ENCODE measurements at places on chromosomes 12 and 14.

DNA sequence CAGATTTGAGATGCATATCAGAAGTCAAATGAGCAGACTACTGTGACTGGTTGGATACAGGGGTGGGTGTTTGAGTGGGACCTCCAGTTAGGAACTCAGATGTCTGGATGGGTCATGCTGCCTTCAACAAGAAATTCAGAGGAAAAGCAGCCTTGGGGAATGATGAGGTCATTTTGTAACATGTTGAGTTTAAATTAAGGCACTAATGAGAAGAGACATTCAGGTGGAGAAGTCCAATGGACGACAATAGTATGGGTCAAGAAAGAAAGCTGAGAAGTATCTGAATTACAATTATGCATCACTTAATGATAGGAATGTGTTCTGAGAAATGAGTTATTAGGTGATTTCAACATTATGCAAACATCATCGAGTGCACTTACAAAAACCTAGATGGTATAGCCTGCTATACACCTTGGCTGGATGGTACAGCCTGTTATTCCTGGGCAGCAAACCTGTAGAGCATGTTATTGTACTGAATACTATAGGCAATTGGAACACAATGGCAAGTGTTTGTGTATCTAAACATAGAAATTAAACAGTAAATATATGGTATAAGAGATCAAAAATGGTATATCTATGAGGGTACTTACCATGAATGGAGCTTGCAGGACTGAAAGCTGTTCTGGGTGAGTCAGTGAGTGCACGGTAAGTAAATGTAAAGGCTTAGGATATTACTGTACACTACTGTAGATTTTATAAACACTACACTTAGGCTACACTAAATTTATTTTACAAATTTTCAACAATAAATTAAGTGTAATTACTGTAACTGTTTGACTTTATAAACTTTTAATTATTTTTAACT is 414.7 kb downstream of the RAD51B start:
- no peak for DNase-seq

DNA sequence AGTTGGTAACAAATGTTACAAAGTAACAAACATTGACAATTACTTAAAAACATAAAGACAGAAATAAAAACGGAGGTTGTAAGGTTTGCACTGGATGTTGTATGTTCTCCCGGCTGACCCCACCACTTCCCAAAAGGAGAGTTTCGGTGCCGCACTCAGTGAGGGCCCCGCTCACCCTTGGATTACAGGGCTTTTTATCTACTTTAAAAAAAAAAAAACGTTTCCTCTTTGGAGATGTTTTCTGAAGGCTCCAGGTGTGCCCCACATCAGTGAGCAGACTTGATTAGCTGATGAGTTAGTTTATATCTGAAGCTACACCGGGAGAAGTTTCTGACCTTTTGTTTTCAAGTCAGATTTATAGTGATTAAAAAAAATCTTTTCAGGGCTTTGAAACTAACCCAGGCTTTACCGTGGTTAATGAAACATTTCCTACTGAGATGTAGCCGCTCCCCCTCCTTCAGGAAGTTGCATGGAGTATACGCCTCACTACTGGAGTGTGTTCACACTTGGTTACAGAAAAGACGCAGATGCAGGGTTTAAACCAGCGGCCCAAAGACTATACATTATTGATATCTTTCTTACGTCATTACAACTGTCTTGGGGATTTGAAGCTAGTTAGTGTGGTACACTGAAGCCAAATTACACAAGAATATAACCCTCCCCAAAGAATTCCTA is 38.0 kb upstream of the BCL7A start:
- DNase-seq = no peak

DNA sequence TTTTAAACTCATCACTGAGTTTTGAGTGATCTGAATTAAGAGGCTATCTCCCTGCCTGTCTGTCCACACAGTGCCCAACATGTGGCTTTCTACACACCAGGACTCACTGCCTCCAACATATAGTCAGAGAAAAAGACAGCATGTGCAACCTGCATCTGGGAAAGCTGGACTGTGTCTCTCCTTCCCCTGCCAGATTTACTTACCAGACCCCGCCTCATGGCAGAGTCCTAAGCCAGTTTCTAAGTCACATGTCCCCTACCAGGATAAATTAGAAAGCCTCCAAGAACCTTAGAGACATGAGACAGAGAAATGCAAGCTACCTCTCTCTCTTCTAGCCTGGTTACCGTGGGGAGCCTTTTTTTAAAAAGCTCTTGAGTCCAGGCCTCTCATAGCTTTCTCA is 2.7 kb upstream of the HDAC7 start:
- DNase-seq = no peak

DNA sequence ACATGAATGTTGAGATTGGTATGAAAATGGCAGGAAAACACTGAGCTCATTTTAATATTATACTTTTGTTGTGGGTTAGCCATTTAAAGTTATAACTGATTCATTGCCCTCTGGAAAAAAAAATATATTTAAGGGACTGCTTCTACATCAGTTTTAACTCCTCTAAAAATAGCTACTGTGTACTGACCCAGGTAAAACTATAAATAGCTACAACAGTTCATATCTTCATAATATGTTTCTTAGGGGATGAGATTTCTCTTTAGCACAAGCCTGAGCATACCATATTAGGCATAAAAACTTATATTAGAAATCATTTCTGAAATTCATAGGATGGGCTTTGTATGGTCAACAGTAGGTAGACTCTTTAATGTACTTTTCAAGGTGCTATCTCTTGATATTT is 81.0 kb downstream of the KTN1 start:
- no peak for DNase-seq

DNA sequence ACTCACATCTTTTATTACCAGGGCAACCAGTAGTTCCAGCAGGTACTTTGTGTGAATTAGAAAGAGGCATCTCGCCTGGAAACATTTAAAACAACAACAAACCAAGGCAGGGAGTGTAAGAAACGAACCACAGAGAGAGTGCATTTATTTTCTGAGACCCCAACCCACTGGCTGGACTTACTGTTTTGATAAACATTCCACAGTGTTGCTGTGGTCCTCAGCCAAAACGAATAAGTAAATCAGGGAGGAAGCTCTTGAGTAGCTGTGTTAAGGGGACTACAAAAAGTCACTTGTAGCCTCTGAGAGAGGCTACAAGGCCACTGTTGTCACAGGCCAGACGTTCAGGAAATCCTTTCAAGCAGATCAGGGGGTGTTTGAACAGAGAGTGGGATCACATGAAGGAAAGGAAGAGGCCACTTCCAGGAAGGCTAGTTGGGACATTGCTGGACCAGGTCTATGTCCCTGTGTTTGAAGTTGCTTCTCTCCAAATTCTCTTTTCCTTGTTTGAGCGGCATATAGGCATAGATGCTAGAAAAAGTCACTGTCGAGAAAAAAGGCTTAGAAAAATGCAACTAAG is 33.8 kb downstream of the DMAC2L start:
- no peak for DNase-seq

DNA sequence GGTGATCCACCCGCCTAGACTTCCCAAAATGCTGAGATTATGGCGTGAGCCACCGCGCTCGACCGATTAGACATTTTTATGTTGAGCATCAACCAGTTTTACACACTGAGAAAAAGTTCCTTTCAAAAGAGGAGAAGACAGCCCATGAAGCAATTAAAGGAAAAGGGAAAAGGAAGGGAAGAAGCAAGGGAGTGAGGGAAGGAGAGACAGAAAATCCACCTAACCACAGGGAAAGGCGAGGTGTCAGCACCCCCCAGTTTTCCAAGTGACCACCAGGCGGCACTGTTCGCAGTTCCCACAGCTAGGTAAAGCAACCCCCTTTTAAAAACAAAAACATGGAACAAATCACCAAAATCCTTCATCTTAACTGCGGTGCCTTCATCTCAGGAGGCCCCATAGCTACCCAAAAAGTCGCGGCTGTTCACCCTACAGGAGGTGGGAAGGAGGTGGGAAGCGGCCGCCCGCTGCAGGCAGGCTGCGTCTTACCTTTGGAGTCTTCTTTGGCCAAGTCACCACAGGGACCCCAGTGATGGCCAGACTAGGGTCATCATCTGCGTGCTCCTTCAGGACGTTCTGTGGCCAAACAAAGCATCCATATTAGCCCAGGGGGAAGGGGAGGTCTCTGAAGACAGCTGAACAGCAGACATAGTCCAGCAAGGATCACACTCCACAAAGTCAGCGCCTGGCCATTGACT is 86.6 kb downstream of the KDM2B start:
- no peak for DNase-seq

DNA sequence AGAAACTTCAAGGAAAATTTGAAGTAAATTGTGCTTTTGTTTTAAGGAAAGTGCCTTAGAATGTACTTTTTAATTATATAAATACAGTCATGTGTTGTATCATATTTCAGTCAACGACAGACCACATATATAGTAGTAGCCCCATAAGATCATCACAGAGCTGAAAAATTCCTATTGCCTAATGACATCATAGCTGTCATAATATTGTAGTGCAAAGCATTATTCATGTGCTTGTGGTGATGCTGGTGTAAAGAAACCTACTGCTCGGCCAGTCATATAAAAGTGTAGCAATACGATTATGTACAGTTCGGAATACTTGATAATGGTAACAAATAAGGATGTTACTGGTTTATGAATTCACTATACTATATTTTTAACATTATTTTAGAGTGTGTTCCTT is 198.9 kb upstream of the SLC16A7 start:
- no peak for DNase-seq

- DNase-seq = no peak
These were observed 42.9 kb upstream of the SINHCAF start for GRCh38 chr12:31368666-31369361.

DNA sequence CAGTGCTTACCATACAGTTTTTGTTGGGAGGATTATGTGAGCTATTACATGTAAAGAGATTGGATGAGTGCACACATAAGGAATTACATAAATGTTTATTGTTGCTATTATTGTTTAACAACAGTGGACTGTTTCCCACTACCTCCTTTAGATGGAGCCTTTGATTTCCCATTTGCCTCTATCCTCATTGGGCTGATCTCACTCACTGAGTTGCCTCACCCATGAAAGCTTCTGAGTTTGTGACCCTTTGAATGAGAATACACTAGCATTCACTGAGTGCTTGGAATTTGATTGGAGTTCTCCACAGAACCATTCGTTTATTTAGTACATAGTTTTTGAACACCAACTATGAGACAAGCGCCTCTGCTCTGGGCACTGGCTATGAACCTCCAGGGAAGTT is 121.0 kb downstream of the HELB start:
- no peak for DNase-seq

GRCh38 chr12:75976113-75976512 is 55.5 kb downstream of the PHLDA1 start:
- DNase-seq = no peak

DNA sequence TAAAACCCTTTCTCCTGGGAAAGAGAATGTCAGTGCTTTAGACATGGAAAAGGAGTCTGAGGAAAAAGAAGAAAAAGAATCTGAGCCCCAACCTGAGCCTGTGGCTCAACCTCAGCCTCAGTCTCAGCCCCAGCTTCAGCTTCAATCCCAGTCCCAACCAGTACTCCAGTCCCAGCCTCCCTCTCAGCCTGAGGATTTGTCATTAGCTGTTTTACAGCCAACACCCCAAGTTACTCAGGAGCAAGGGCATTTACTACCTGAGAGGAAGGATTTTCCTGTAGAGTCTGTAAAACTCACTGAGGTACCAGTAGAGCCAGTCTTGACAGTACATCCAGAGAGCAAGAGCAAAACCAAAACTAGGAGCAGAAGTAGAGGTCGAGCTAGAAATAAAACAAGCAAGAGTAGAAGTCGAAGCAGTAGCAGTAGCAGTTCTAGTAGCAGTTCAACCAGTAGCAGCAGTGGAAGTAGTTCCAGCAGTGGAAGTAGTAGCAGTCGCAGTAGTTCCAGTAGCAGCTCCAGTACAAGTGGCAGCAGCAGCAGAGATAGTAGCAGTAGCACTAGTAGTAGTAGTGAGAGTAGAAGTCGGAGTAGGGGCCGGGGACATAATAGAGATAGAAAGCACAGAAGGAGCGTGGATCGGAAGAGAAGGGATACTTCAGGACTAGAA is 6.1 kb downstream of the PNN start:
- no peak for DNase-seq

DNA sequence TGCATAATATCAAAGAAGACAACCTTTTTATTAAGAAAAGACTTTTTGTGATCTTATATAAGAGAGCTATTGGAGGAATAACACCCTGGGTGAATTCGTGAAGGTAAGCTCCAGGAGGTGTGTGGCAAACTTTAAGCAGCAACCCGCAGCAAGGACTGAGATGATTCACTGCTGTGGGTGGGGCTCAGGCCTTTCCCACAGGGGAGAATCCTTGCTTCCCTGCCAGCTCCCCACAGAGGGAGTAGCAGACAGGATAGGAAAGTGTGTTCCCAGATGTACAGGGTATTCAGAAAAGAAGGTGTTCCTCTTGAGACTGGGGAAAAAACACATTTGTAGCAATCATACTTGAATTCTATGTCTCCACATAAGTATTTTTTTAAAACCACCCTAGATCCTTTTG is 9.2 kb downstream of the NDUFA12 start:
- DNase-seq = no peak

DNA sequence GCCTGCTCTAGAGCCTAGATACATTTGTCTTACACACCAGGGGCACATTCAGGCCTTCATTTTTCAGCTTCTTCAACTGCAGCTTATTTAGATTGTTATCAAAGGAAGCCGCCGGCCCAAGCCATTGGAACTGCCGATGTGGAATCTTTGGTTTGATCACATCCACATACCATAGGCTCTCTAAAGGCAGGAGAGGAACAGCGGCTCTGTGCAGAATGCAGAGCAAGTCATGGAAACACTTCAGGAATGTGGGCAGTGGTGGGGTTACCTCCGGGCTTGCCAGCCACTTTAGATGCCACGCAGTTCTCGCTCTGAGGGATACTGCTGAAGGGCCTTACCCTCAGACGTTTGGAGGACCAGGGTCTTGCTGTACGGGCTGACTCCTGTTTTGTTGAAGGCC is 53.4 kb upstream of the PYGL start:
- DNase-seq = no peak

GRCh38 chr12:107378609-107379008 is 285.3 kb upstream of the CRY1 start:
- DNase-seq = no peak

GRCh38 chr12:102526656-102527055 is 46.3 kb upstream of the IGF1 start:
- DNase-seq = no peak

GRCh38 chr14:60313093-60313492 is 64.1 kb downstream of the PPM1A start:
- DNase-seq = no peak

GRCh38 chr12:47757364-47757839 is 1.3 kb downstream of the RAPGEF3 start:
- no peak for DNase-seq

- DNase-seq = no peak
These were observed 277.0 kb upstream of the GARIN6 start for GRCh38 chr12:99370421-99371138.

All from NCI-H526 treated with DMSO at 0.1 percent for 48 hours (cell line).